CD4-positive, alpha-beta T cell treated with Interleukin-15 for 1 hour (primary cell): ENCODE measurements at places on chromosomes 12 and 14.

DNA sequence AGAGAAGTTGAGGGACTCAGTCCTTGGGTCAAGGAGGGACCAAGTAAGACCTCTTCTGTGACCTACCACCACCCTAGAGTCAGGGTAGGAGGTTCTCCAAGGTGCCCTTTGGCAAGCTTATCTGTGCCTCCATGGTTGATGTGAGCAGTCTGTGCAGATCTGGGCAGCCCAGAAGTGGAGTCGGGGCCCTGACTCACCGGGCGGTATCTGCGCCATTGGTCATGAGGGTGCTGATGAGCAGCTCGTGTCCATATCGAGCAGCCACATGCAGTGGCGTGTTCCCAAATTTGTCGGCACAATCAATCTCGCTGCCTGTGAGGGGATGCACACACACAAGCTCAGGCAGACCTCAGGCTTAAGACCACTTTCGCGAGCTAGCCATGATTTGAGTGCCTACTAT lies 5.1 kb downstream of the ANKRD52 start:
- no peak for DNase-seq

- no peak for DNase-seq
These were observed 67.1 kb downstream of the TUNAR start for GRCh38 chr14:95943699-95944098.

DNA sequence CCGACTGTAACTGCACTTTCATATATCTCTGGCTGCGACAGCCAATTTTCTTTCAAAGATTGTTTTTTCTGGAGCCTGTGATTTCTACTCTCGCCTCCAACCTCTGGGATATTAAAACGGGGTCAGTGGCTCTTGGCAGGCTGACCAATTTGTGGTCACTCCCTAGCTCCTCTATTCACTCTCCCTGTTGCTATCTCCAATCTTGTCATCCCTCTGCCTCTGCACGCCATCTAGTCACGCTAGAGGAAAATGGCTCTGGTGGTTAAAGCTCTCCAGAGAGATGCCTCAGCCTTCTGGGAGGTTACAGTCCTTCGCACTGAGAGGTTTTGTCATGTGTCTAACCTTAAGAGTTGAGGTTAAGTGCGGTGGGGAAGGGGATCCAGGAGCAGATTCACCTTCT lies 59.8 kb upstream of the CISTR start:
- DNase-seq: no peak

- DNase-seq: no peak
These were observed 4.8 kb downstream of the PPFIBP1 start for GRCh38 chr12:27528788-27529187.

GRCh38 chr12:27578689-27579372 lies 54.8 kb downstream of the PPFIBP1 start:
- DNase-seq: no peak
